ENCODE measurements at places on chromosomes 12 and 14.

DNA sequence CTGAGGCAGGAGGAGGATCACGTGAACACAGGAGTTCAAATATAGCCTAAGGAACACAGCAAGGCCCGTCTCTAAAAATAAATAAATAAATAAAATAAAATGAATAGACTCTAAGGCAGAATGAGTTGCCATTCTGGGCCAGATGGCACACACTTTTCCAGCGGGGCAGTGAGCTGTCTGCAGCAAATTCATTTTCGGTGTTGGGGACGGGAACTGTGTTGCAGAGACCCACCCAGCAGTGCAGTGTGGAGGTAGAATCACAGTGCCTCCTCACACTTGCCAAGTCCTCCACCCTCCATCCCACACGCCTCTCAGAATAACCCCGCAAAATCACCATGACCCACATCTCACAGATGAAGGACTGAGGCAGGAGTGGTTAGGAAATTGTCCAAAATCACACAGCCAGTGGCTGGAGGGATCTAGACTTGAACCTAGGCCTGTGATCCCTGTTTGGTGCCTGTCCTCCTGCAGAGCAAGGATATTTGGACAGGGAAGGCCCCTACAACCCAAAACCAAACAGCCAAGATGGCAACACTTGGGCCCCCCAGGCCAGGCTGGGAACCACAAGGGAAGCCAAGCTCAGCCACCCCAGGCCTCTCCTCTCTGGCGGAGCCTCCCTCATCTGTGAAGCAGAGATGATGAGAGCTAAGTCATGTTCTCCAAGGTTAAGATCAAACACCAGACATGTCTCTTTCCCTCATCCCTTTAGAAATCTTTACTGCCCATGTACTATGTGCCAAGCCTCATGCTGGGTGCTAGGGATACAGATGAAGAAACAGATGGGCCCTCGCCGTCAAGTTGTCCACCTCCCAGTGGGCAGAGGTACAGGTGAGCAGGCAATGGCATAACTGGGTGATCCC, 152.7 kb downstream of the DPF3 start:
- no peak for DNase-seq

GRCh38 chr12:64679487-64680001, 69.2 kb downstream of the RASSF3 start:
- DNase-seq, result no peak

- DNase-seq, result no peak
Measured at GRCh38 chr12:109948368-109948767, 47.8 kb downstream of the GIT2 start.

GRCh38 chr12:49947593-49948226, 2.8 kb upstream of the AQP2 start:
- DNase-seq, result no peak

DNA sequence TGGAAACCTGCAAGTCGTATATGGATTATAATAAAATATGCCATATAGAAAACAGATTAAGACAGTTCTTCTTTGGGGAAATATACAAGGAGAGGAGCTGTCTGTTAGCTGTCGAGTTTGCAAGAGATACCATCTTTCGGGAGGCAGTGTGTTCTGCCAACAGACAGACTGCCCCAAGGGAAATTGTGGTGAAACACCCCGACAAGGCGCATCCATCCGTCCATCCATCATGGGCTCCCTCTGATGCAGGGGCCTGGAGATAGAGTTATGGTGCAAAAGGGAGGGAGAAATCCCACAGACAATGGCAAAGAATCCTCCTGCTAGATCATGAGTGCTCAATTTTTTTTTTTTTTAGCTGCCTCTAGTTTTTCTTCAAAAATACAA, 156.3 kb downstream of the DPF3 start:
- DNase-seq, result no peak

DNA sequence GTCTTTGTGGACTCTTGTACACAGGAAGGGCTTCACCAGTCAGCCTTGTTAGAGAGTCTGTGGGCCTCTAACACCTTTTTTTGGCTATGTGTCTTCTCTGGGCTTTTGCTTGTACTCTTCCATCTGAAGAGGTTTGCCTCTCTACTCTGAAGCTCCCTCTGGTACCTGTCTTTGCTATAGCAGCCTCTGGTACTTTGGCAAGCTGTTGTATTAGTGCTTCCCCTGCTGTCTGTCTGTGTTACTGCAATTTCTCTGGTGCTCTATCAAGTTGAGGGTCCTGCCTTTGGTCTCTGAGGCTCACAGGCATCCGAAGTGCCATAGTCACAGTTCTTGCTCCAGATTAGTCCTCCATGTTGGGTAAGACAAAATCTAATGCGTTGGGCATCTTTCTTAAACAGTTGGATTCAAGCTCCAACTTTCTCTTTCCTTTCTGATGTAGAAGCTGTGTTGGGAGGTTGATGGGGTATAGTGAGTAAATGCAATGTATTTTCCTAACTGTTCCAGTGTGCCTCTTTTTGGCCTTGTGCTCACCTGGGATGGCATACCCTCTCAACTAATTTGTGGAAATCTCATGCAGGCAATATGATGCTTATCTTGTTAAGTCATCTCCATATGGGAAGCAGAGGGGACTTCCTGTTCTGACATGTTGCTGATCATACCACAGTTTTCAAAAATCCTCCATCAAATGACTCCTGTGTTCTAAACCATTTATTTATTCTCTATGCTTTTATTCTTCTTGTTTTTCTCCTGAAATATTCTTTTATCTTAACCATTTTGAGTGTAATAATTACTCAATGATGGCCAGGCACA, 88.8 kb downstream of the ATF7IP start:
- DNase-seq, result peak; percentile 70

- no peak for DNase-seq
Measured at GRCh38 chr14:36996857-36997590, 175.4 kb downstream of the SLC25A21 start.

DNA sequence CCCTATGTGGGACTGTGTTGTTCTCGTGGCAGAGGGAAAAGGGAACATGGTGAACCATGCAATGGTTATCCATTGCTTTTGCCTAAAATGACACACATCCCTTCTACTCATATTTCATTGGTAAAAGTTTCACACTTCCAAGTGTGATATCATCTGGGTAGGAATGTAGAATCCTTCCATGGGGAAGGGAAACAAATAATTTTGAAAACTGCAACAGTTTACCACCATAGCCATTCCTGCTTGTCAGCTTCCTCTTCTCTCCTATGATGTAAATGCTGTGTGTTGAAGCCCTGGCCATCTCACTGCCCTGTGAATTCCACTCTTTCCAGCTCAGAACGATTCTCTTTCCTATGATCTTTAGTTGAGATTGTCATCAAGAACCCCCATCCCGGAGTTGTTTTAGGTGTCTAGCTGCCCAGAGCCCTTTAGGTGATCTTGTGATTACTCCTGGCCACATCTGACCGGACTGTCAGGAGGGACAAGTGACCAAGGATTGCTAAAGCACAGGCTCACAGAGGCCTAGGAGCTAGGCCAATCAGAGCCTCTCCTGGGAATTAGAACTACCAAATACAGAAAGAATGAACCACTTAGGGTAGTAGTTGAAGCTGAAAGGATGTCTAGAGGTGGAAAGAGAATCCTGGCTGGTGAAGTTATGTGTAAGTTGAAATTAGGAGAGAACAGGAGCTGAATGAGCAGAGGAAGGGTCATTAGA, 84.6 kb downstream of the VCPKMT start:
- no peak for DNase-seq

DNA sequence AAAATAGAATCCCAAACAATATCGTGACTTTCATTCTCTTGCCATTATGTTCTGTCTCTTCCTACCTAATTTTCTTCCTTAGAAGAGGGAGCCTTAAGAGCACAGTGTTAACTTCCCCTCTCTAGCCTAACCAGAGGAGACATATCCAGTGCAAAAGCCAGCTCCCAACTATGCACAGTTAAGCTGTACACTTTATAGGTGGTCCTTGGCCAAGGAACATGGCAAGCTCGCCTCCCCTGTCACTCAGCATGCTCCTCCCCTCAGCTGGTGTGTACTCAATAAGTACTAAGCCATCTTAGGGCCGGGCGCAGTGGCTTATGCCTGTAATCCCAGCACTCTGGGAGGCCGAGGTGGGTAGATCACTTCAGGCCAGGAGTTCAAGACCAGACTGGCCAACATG, 255.1 kb upstream of the TMPO start:
- DNase-seq, result no peak

GRCh38 chr12:126676434-126676833, 1590.5 kb upstream of the TMEM132C start:
- no peak for DNase-seq

GRCh38 chr14:104784846-104785707, 10.5 kb downstream of the AKT1 start:
- DNase-seq, result no peak

GRCh38 chr12:27013611-27014084, 536 bp downstream of the TM7SF3 start:
- DNase-seq, result peak; percentile 78

DNA sequence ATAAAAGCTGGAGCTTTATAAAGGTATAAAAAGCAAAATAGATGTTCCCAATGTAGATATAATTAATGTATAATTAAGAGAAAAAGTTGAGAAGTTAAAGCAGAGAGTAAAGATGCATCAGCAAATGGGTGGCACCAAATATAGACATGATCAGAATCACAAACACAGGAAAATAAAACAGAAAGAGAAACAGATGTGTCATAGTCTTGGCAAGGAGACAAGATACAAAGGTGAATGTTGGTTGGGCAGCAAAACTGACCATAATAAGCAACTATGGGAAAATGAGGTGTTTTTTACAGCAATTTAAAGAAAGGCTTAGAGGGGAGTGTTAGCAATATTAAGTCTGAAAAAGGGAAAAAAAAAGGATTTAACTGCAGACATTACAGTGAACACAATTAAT, 135.4 kb upstream of the CLEC14A start:
- DNase-seq, result peak; percentile 29

- DNase-seq, result no peak
Measured at GRCh38 chr12:83796531-83796930, 1109.8 kb downstream of the TMTC2 start.
